ENCODE measurements at places on chromosomes 1 and 21.

- H3K4me3 ChIP-seq = no peak overlapping the region
- peaks cover 13% of the 10 kb centered on the region for H3K4me1 ChIP-seq
- no peak overlapping the region for H3K27ac ChIP-seq
Measured at GRCh38 chr1:26036756-26037281, 9.1 kb downstream of the SLC30A2 start.

- no peaks in the 10 kb centered on the region for H3K27me3 ChIP-seq
- H3K4me1 ChIP-seq = peaks cover 63% of the 10 kb centered on the region
- DNase-seq = no peak
- H3K4me3 ChIP-seq = no peak overlapping the region
Measured at GRCh38 chr21:42236014-42236413, 17.1 kb downstream of the ABCG1 start.

DNA sequence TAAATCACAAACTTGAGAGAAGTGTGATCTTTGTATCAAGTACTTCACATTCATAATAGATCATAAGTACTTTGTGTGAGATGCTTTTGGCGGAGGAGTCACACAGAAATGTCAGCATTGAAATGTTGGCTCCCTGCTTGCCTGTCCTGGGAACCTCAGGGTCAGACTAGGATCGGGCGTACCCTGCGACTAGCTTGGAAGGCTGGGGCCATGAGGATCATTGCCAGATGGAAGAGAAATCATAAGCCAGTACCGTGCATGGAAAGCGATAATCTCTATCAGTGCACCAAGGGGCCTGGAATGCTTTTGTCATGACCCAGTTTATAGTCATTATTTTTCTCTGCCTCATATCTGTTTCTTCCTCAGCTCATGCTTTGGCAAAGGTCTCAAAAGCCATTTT, 35.5 kb downstream of the MTR start:
- H3K27me3 ChIP-seq = no peaks in the 10 kb centered on the region
- no peak for DNase-seq
- no peak overlapping the region for H3K4me3 ChIP-seq
- H3K4me1 ChIP-seq = no peaks in the 10 kb centered on the region

- no peak overlapping the region for H3K4me3 ChIP-seq
- no peak for DNase-seq
- no peaks in the 10 kb centered on the region for H3K36me3 ChIP-seq
- H3K27ac ChIP-seq = no peak overlapping the region
- H3K4me1 ChIP-seq = no peaks in the 10 kb centered on the region
- no peaks in the 10 kb centered on the region for H3K27me3 ChIP-seq
Measured at GRCh38 chr1:73359001-73359400, 839.0 kb downstream of the LRRIQ3 start.

- H3K36me3 ChIP-seq = no peaks in the 10 kb centered on the region
- peak; percentile 87 for DNase-seq
- H3K4me3 ChIP-seq = no peak overlapping the region
- H3K27ac ChIP-seq = no peak overlapping the region
- peaks cover 42% of the 10 kb centered on the region for H3K4me1 ChIP-seq
- no peaks in the 10 kb centered on the region for H3K27me3 ChIP-seq
Measured at GRCh38 chr1:41359211-41360073, 1.8 kb upstream of the FOXO6 start.

GRCh38 chr1:2232255-2232915, 4.3 kb downstream of the SKI start:
- H3K4me1 ChIP-seq = peaks cover 81% of the 10 kb centered on the region
- peak overlapping the region; percentile 96 for H3K27ac ChIP-seq
- no peaks in the 10 kb centered on the region for H3K36me3 ChIP-seq

DNA sequence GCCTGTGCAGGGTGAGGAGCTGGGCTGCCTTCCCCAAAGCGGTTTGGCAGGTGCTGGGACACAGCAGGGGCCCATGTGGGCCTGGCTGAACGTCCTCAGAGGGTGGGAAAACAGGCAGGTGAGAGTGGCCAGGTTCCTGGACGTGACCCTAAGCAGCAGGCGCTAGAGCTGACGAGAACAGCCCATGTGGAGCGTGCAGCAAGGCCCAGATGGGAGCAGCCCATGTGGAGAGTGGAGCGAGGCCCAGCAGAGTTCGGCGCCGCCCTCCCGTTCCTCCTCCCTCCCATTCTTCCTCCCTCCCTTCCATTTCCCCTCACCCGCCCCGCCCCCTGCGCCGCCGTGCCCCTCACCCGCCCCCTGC, 314.4 kb upstream of the VAMP3 start:
- H3K27ac ChIP-seq = no peak overlapping the region
- H3K36me3 ChIP-seq = no peaks in the 10 kb centered on the region
- peaks cover 29% of the 10 kb centered on the region for H3K4me1 ChIP-seq
- H3K4me3 ChIP-seq = no peak overlapping the region
- H3K27me3 ChIP-seq = no peaks in the 10 kb centered on the region
- no peak for DNase-seq

GRCh38 chr1:1083416-1084371, 9.6 kb upstream of the RNF223 start:
- H3K4me3 ChIP-seq = no peak overlapping the region
- H3K27me3 ChIP-seq = no peaks in the 10 kb centered on the region
- H3K4me1 ChIP-seq = peaks cover 13% of the 10 kb centered on the region
- no peak for DNase-seq

- H3K27ac ChIP-seq = peak overlapping the region; percentile 39
- DNase-seq = no peak
- peaks cover 55% of the 10 kb centered on the region for H3K4me1 ChIP-seq
- H3K27me3 ChIP-seq = no peaks in the 10 kb centered on the region
- no peak overlapping the region for H3K4me3 ChIP-seq
Measured at GRCh38 chr1:42955311-42956063, 3.2 kb downstream of the SLC2A1 start.

DNA sequence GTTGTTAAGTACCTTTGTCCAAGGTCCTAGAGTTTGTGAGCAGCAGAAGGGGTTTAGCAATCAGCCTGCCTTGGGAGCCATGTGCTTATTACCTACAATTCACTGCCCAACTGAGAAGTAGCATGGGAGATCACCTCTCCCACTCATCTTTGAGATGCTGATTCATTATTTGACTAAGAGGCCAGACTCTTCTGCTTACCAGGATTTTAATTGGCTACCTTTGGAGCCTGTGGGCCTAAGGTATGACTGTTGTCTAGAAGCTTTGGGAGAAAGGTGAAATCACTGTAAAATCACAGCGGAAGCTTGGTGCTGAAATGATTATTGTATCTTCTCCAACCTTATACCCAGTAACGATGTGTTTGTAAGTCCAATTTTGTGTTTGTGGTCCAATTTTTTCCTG, 213.4 kb downstream of the ST6GALNAC3 start:
- H3K4me1 ChIP-seq = no peaks in the 10 kb centered on the region
- no peaks in the 10 kb centered on the region for H3K36me3 ChIP-seq
- H3K4me3 ChIP-seq = no peak overlapping the region
- no peak for DNase-seq

DNA sequence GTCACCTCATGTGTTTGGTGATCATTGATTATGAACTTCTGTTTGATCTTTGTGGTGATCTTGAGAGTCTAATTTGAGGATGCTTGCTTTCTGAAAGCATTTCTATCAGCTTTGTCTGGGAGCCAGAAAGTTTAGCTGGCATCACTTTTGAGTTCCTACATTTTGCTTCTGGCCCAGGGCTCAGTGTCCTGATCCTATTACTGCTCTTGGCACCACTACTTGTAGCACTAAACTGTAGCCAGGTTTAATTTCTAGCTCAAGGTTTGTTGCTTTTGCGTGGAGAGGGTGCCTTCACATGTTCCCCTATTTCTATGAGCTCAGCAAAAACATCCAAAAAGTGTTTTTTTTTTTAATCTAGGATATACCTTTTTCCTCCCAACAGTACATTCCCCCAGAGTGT, 9.3 kb downstream of the TTC3 start:
- H3K4me3 ChIP-seq = no peak overlapping the region
- no peak for DNase-seq
- no peaks in the 10 kb centered on the region for H3K27me3 ChIP-seq
- no peak overlapping the region for H3K27ac ChIP-seq
- no peaks in the 10 kb centered on the region for H3K36me3 ChIP-seq

DNA sequence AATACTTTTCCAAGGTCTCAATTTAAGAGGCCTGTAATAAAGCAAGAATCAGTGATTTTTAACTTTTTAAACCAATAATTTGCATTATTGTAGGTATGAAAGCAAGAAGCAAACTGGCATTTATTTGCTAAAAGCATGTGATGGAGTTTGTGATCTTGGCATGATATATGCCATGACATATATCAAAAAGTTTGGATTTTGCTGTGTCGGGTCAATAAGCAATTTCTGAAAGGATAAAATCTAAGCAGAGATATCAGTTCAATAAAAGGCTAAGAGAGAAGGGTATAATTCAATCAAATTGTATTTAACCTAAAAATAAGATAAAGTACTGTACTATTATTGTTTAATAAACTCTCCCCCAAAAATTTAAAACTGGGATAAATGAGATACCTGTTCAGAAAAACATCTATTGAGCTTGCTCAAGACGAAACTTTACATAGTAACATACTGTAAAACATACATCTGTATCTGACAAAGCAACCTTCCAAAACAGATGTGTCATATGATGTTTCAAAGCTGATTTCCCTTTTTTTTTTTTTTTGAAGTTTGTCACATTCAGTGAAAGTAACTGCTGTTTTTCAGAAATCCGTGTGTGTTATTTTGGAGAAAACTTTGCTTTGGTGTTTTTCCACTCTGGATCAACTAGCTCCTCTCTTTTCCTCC, 74.5 kb downstream of the TGFBR3 start:
- H3K27me3 ChIP-seq = no peaks in the 10 kb centered on the region
- no peaks in the 10 kb centered on the region for H3K36me3 ChIP-seq
- peaks cover 91% of the 10 kb centered on the region for H3K4me1 ChIP-seq
- no peak overlapping the region for H3K27ac ChIP-seq

- peak; percentile 92 for DNase-seq
- no peaks in the 10 kb centered on the region for H3K36me3 ChIP-seq
- peak overlapping the region; percentile 84 for H3K27ac ChIP-seq
- peaks cover 47% of the 10 kb centered on the region for H3K4me1 ChIP-seq
- H3K27me3 ChIP-seq = no peaks in the 10 kb centered on the region
Measured at GRCh38 chr1:211579440-211580302, 710 bp upstream of the SLC30A1 start.

DNA sequence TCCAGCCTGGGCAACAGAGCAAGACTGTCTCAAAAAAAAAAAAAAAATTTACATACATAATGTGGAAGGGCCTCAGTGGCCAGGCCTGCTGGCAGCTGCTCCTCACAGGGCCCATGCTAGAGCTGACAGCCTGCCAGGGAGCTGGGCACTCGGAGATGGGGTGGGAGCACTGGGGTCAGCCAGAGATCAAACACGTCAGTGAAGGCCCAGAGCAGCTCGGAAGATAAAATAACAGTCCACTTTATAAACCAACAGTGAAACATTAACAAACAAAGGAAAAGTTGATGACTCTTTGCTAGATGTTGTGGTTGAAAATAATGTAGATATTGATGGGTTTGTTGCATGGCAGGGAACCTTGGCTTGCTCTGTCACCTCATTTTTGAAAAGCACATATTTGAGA, 42.7 kb downstream of the ATP5PF start:
- H3K27ac ChIP-seq = no peak overlapping the region
- no peaks in the 10 kb centered on the region for H3K27me3 ChIP-seq
- no peak overlapping the region for H3K4me3 ChIP-seq
- no peak for DNase-seq
- no peaks in the 10 kb centered on the region for H3K4me1 ChIP-seq

DNA sequence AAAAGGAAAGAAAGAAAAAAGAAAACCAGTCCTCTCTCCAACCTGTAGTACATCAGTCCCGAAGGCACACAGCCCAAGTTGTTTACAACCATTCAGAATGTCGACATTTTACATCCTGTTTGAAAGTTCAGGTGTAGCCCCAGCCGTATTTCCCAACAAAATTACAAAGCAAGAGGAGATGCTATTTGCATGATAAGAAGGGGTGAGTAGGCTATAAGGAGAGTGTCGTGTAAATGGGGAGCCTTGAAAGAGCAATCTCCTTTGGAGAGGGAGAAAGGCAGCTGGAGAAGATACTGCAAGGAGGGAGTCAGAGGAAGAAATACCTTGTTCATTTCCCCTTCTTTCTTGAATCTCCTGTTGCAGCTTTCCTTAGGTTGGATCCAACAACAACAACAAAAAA, 35.5 kb upstream of the DENND1B start:
- H3K27ac ChIP-seq = no peak overlapping the region
- H3K36me3 ChIP-seq = no peaks in the 10 kb centered on the region
- H3K4me1 ChIP-seq = no peaks in the 10 kb centered on the region
- no peak overlapping the region for H3K4me3 ChIP-seq

Measured in vagina (tissue), 2 donors.